ENCODE measurements at places on chromosomes 7 and 10.
A peak's percentile ranks its signal among the peaks of the same experiment; 100 is the strongest.

DNA sequence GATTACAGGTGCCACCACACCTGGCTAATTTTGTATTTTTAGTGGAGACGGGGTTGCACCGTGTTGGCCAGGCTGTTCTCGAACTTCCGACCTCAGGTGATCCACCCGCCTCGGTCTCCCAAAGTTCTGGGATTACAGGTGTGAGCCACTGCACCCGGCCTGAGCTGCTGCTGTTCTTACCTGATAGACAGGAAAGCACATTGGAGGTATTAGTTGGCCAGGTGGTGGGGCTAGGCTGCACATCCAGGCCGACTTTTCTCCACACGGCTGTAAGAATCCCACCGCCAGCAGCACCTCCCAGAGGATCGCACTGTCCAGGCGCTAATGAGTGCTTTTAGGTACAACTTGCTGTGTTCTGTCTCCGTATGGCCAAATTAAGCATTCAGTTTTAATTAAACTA lies 112.6 kb downstream of the WDR37 start:
- no peak for DNase-seq

- DNase-seq: peak; percentile 34
These were observed 85.9 kb downstream of the UBE3C start for GRCh38 chr7:157224627-157225026.

GRCh38 chr7:99898023-99898357 lies 21.2 kb upstream of the OR2AE1 start:
- DNase-seq: no peak

- no peak for DNase-seq
These were observed 3.0 kb downstream of the ZCCHC24 start for GRCh38 chr10:79442171-79443040.

DNA sequence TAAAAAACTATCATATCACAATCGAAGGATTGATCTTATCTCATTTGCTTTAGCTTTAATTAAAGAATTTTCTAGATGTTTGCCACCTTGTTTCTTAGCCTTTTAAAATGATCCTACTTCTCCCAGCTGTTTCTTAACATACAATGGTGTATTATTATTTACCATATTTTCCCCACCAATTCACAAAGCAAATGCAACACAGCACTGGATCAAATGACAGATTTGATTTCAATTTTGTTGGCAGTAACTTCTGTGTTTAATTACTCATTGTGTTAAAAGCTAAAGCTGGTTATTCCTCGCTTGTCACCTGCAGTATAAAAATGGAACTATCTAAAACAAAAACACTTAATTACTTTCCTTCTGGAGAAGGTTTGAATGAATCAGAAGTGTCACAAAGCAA lies 19.6 kb downstream of the SVIL start:
- DNase-seq: no peak

- DNase-seq: no peak
These were observed 37.4 kb downstream of the DNAJC9 start for GRCh38 chr10:73209705-73210104.

DNA sequence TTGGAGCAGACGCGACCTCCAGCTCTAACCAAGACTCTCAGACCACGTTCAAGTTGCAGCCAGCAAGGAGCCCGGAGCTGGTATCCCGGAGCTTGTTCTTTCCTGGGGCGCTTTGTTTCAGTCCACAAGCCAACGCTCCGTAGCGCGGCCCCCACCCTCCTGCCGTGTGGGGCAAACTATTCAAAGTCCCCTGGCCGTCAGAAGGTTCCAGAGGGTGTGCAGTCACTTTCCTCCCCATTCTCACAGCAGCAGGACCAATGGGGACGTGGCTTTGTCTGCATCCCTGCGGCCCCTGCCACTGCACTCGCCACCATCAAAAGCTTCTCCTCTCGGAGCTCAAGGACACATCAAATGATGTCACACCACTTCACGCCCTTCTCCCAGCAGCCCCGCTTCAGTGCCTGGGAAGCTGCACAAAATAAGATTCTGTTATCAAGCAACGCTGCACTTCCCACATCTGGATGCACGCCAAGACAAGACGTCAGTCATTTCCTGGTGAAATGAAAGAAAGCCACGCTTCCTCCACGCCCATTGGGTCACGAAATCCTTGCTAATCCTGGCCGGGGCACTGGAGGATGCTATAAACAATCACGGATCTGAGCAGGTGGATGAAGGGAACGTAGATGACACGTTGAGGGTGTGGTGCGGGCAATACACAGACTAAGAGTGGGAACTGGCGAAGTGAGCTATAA lies 348.2 kb downstream of the PTPRN2 start:
- no peak for DNase-seq

DNA sequence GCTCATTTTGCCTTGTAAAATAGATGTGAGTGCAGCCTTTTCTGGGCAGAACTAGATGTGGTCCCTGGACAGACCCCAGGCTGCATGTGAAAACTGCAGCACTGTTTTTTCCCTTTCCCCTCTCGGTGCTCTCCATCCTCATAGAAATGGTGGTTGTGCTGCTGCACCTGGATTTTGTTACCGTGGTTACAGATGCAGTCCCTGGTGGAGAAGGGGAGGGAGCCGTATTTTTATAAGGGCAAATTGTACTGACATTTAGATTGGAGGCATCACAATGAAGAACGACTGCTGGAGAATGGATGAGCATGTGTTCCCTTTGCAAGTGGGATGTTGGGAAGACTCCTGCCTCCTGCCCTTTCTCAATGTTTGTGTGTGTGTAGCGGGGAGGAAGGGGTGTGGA lies 469.9 kb downstream of the CCSER2 start:
- no peak for DNase-seq

DNA sequence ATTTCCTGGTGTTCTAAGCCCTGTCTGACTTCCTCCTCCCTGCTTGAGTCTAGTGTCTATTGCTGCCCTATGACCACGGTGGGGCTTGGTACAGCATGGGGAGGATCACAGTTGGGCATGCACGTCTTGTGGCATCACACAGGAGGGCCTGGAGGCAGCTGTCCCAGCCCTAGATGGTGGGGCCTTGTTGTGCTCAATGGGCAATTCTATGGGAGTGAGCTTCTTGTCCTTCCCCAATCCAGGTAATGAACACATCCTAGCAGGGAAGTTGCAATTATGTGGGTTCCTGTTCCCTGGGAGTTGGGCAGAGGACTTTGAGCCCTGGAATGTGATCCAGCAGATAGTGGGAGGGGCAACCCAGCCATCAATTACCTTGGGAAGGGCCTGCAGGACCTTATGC lies 10.8 kb upstream of the FAM3C start:
- DNase-seq: peak; percentile 64

DNA sequence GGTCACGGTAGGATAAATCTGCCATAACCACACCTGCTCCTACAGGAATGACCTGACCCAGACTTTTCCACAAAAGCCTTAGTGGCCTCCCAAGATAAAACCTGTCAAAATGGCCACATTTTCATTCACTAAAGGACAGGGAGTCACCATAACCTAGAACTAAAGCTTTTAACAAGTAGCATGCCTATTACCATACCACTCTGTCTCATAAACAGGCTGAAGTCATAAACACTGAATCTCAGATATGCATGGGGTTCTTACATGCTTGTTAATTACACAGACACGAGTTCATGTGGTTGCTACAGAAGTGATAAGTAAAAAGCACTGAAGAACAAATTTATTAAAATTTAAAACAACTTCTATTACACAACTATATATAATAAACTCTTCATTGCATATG lies 56.0 kb downstream of the HIPK2 start:
- no peak for DNase-seq

- DNase-seq: no peak
These were observed 315.1 kb downstream of the C7orf25 start for GRCh38 chr7:42596737-42597136.

DNA sequence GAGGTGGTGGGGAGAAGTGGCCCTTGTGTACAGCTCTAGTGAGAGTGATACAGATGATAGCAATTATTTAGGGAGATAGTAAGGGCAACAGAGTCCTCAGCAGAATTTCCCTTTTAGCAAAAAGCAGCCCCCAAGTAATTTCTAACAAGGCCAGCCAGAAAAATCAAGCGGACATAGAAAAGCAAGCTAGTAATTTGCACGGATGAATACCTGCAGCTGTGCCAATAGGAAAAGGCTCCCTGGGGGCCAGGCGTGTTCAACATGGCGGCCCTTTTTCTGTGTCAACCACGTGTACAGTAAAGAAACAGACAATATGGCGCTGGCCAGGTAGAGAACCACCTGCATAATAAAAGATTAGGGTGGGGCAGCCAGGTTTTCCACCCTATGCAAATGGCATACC lies 7.4 kb downstream of the MCM10 start:
- no peak for DNase-seq

GRCh38 chr7:125169088-125169487 lies 239.5 kb upstream of the POT1 start:
- DNase-seq: no peak

GRCh38 chr7:53101026-53101425 lies 65.6 kb downstream of the POM121L12 start:
- DNase-seq: no peak

GRCh38 chr10:110364531-110364937 lies 59.8 kb upstream of the SMNDC1 start:
- DNase-seq: no peak

DNA sequence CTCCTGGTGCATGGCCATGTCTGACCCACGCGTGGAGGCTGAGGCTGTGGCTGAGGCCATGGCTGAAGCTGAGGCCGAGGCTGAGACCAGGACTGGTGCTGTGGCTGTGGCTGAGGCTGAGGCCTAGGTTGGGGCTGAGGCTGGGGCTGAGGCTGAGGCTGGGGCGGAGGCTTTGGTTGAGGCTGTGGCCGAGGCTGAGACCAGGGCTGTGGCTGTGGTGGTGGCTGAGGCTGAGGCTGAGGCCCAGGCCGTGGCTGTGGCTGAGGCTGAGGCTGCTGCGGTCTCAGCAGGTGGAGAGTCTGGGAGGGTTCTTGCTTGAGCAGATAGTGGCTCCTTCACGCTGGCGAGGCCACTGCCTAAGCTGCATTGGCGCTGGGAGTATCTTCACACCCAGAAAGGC lies 76.4 kb downstream of the WDR37 start:
- no peak for DNase-seq

DNA sequence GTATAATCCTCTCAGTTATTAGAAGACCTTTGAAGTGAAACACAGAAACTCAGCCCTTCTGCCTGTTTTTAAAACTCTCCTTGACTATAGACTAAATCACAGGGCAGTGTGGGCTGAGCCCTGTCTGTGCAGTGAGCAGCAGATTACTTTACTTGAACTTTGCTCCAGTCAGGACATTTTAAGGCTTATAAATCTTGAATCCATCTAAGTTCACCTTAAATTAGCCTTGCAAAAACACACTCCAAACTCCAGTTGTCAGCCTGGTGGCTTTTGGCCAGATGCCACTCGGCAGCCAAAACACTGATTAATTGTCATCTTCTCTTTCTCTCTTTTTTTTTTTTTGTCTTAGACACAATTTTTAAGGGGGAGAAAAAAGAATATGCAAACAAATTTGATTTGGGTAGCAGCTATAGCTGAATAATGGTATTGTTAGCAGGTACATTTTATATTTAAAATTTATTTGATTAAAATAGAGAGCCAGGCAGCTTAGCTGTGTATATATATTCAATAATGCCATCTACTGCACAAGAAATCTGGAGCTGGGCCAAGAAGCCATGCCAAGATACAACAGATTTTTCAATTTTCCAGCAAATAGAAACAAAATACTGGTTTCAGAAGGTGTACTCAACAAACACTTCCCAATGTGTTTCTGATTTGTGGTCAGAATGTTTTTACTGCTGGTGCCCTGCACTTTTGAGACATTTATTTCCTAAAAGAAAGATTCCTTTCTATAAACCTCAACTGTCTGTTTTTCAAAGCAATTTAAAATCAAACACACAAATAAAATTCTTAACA lies 247.7 kb downstream of the TFEC start:
- no peak for DNase-seq

DNA sequence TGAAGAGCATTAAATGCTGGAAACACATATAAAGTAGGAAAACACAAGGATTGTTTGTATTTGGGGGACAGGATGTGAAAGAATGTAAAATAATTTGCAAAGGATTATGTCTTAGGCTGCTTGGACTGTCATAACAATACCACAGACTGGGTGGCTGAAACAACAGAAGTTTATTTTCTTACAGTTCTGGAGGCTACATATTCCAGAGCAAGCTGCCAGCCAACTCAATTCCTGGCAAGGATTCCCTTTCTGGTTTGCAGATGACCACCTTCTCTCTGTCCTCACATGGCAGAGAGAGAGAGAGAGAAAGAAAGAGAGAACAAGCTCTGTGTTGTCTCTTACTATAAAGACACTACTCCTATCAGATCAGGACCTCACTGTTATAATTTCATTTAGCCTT lies 8.8 kb upstream of the LAMB4 start:
- DNase-seq: no peak

- DNase-seq: no peak
These were observed 9.1 kb downstream of the EN2 start for GRCh38 chr7:155466814-155467733.

GRCh38 chr10:23081221-23081750 lies 14.1 kb upstream of the MSRB2 start:
- no peak for DNase-seq

GRCh38 chr7:6026820-6027311 lies 4.3 kb upstream of the ANKRD61 start:
- DNase-seq: no peak

- no peak for DNase-seq
These were observed 255.9 kb upstream of the GLI3 start for GRCh38 chr7:42492920-42493319.

DNA sequence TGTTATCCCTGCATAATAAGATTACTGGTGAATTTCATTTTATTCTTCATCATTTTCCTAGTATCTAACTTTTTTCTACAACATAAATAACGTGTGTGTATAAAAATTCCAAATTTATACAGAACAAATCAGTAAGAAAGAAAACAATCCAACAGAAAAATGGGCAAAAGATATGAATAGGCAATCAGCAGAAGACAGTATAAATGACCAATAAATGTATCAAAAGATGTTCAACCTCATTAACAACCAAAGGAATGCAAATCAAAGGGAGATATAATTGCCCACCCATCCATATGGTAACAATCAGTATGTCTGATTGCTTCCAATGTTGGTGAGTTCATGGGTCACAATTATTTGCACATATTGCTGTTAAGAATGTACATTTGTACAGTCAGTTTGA lies 13.5 kb downstream of the ERLIN1 start:
- no peak for DNase-seq

DNA sequence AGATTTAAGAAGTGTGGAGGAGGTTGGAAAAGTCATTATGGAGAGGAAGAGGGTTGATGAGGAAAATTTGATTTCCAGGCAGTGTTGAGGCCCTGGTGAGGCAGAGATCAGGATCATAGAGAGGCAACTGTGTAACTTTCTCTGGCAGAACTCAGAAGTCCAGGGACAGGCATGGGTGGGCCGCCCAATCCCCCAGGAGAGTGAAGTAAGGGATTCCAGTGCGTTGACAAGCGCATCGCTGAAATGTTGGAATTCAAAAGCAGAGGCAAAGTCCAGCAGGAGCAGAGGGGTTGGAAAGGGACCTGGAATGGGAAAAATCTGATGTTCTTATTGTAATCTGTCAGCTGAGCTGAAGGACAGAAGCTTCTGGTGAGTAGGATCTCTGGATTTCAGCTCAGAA lies 207.3 kb downstream of the FAM107B start:
- no peak for DNase-seq

Measured in SW480 (cell line).